Effector CD4-positive, alpha-beta T cell (primary cell): ENCODE measurements at places on chromosomes 5 and 9.

DNA sequence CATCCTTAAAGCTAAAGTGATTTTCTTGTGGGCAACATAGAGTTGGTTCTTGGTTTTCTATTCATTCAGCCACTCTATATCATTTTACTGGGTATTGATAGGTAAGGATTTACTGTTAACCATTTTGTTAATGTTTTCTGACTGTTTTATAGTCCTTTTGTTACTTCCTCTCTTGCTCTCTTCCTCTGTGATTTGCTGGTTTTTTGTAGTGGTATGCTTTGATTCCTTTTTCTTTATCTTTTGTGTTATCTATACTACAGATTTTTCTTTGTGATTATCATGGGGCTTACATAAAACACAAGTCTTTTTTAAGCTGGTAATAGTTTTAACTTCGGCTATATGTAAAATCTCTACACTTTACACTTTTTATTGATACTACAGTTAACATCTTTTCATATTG lies 43.3 kb downstream of the CREBRF start:
- DNase-seq: no peak

DNA sequence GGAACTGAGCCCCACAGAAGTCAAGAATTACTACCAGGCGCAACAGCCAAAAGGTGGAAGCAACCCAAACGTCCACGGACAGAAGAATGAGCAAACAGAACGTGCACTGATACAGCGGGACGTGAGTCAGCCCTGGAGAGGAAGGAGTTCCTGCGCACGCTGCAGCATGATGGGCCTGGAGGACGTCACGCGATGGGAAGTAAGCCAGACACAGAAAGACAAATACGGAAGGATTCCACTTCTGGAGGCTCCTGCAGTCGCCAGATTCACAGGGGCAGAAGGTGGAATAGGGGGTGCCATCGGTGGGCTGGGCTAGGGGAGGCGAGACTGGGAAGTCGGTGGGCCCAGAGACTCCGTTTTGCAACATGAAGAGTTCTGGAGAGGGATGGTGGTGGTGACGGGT lies 80.3 kb upstream of the PHYKPL start:
- DNase-seq: no peak

DNA sequence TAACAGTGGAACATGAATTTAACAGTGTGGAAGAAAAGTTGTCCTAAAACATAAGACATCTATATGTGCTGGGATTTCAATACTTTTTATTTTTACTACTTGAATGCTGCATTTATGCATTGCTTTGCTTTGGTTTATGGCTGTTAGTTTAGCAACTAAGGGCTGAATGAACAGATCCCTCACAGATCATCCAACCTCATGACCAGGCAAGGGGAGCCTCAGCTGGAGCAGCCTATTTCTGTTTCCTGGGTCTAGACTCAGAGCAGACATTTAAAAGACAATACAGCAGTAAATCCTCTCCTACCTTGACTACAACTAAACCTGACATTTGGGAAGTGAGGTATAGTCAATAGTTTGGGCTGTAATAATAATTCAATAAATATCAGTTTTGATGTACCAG lies 163.3 kb downstream of the AUH start:
- no peak for DNase-seq

- DNase-seq: no peak
Measured at GRCh38 chr5:26807231-26808199, 230.9 kb downstream of the CDH9 start.

GRCh38 chr9:588981-589380 lies 252.5 kb upstream of the DMRT1 start:
- DNase-seq: no peak

- DNase-seq: no peak
Measured at GRCh38 chr5:176540956-176541337, 3.7 kb upstream of the RNF44 start.

GRCh38 chr5:57725658-57726504 lies 243.3 kb upstream of the ACTBL2 start:
- DNase-seq: no peak
